ENCODE measurements at places on chromosomes 4 and X.
A peak's percentile ranks its signal among the peaks of the same experiment; 100 is the strongest.

DNA sequence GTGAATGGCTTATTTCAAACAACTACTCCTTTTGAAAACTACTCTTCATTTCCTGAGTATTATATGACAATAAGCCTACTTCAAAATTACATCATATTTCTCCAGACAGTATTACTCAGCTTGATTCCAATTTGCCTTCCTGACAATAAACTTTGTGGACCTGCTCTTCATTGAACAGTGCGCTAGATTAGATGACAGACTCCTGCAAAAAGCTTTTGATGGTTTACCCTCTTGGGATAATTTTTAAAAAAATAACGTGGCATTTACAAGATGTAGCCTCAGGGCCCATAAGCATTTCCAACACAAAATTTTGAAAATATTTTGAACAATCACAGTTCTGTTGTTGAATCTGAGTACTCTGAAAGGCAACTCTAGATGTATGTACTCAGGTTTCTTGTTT, 25.9 kb downstream of the MGAT4D start:
- no peak for DNase-seq

- DNase-seq, result no peak
Observed at GRCh38 chr4:35461931-35462659, 782.2 kb downstream of the ARAP2 start.

- no peak for DNase-seq
Observed at GRCh38 chr4:27245216-27245615, 384.6 kb downstream of the STIM2 start.

GRCh38 chr4:165016971-165017370, 14.8 kb upstream of the TRIM60 start:
- peak; percentile 25 for DNase-seq

DNA sequence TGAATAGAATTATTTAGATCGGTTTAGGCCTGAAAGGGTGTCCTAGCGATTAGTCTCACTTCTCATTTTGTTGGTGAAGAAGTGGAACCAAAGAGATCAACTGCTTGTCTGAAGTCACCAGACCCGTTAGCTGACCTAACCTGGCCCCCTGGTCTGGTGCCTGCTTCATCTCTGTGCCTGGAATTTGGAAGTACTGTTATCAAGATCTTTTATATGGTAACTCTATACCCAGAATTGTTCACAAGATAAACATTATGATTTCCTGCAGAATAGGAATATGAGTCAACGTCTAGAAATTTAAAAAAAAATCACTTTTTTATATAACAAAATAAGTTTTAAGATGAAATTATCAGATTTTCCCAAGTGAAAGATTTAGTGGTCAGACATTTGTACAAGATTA, 37.2 kb downstream of the LRP2BP start:
- DNase-seq, result no peak

GRCh38 chr4:6986072-6986780, 56.9 kb upstream of the TADA2B start:
- DNase-seq, result peak; percentile 29

- no peak for DNase-seq
Observed at GRCh38 chr4:85953651-85954018, 406.2 kb downstream of the MAPK10 start.

- DNase-seq, result no peak
Observed at GRCh38 chr4:1082215-1083182, 30.9 kb downstream of the RNF212 start.

GRCh38 chr4:154189346-154189745, 302.3 kb downstream of the DCHS2 start:
- no peak for DNase-seq

GRCh38 chr4:141246243-141246642, 25.5 kb downstream of the ZNF330 start:
- no peak for DNase-seq

DNA sequence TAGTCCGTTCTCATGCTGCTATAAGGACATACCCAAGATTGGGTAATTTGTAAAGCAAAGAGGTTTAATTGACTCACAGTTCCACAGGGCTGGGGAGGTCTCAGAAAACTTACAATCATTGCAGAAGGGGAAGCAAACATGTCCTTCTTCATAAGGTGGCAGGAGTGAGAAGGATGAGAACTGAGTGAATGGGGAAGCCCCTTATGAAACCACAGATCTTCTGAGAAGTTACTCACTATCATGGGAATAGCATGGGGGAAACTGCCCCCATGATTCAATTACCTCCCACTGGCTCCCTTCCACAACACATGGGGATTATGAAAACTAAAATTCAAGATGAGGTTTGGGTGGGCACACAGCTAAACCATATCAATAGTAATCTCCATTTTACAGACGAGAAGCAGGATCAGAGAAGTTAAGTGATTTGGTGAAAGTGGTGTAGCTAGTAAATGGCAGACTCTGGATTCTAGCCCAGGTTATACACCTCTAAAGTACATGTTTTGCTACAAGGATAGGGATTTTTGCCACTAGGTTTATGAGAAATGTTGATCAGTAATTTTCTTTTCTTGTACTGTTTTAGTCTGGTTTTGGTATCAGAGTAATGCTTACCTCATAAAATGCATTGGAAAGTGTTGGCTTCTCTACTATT, 47.3 kb upstream of the C1GALT1C1 start:
- no peak for DNase-seq

GRCh38 chr4:3212391-3213105, 36.4 kb upstream of the MSANTD1 start:
- DNase-seq, result no peak

DNA sequence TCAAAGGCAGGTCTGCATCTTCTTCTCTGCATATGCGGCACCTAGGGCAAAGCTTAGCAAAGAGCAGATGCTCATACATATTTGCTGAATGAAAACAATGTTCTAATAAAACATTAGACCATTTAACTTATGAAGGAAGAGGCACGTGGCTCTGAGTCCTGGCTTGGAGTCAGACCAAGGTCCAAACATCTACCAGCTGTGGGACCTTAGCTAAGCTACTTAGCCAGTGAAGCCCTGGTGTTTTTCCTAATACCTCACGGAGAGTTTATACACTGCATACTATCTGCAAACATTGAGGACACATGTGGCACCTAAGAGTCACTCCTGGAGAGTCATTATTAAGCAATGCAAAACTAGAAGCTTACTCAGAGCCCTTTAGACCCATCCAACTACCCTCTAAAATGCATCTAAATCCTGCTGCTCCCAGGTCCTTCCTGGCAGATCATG, 9.0 kb downstream of the PDGFC start:
- no peak for DNase-seq

GRCh38 chrX:51024106-51024696, 113.7 kb downstream of the BMP15 start:
- DNase-seq, result no peak

- DNase-seq, result no peak
Observed at GRCh38 chr4:98517218-98518021, 141.0 kb downstream of the TSPAN5 start.

GRCh38 chr4:27024805-27025204, 164.2 kb downstream of the STIM2 start:
- no peak for DNase-seq

- no peak for DNase-seq
Observed at GRCh38 chrX:69317721-69318120, 152.5 kb upstream of the PJA1 start.

GRCh38 chr4:188960411-188961093, 821.3 kb downstream of the TRIML1 start:
- no peak for DNase-seq

DNA sequence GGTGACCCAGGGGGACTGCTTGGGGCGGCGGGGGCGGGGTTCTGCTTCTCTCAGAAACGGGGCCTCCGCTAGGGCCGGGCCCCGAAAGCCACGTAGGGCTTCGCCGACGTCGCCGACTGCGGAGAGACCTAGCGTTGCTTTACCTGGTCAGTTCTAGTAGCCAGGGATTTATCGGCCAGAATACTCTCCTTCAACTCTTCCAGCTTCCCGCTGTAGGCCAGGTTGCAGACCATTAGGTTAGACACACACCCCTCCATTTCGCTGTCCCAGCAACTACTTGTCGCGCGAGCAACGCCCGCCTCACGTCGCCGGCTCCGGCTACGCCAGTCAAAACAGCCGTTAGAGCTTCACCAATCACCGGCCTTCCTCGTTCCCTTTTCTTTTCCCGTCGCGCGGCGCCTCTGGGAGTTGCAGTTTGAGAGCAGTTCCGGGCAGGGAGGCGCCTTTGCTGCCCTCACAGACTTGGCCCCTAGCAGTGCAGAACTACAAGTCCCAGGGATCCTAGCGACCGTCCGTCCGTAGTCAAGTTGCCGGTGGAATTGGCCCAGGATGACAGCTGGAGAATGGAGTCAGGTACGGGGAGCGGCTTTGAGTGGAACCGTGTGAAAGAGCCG, at the start of the genes ATG4A and PSMD10:
ATG4A (plus strand) TSS at position 515 of the 614 bp plus-strand sequence; CDS start at position 564, 49 bp downstream.
PSMD10 (minus strand) TSS at position 279 of the 614 bp plus-strand sequence; CDS start at position 257, 22 bp downstream.
- DNase-seq, result peak; percentile 82

GRCh38 chr4:12958436-12958835, 525.7 kb downstream of the RAB28 start:
- DNase-seq, result no peak

- DNase-seq, result no peak
Observed at GRCh38 chr4:122010610-122011009, 58.8 kb upstream of the TRPC3 start.

DNA sequence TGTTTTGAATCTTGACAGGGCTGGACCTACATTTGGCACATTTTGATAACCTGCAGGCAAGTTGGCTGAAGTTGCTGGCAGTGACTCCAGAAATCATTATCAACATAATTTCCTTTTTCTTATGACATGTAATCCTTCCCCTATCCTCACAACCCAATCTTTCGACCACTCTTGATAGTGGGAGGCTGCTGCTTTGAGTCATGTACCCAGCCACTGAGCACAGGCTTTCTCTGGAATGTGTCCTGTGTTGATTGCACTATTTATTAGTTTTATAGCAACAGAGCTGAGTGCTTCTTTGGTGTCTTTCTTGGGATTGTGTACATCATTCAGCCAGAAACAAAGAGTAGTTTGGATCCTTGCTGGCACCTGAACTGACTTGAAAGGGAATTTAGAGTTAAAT, 183.1 kb upstream of the LEF1 start:
- DNase-seq, result no peak

GRCh38 chr4:3321295-3321889, 28.6 kb downstream of the RGS12 start:
- DNase-seq, result no peak

DNA sequence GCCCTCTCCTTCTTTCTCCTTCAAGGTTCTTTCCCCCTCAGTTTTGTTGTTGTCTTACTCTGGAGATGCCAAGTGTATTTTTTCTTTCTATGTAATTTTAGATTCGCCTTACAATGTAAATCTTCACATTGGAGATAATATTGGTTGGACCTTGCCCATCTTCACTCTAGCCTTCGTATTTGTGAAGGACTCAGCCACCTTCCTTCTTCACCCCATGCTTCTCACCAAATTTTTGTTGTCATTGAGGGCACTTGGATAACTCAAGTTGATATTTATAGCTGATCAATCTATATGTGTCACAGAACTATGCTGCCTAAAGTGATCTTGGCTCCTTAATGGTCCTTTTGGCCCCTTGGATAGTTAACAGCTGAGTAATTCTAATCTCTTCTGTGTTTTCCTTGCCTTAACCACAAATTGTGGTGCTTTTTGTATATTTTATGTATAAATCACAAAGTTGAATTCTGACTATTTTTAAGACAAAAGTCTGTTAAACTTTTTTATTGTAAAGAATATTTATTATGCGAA, 6.5 kb downstream of the SPRY1 start:
- DNase-seq, result no peak

GRCh38 chr4:145619639-145619996, 433 bp downstream of the MMAA start:
- DNase-seq, result peak; percentile 16

GRCh38 chr4:174946246-174946645, 28.1 kb downstream of the ADAM29 start:
- no peak for DNase-seq

GRCh38 chr4:151152028-151152427, 52.6 kb downstream of the RPS3A start:
- no peak for DNase-seq

GRCh38 chr4:139913398-139913990, 240.5 kb downstream of the MAML3 start:
- no peak for DNase-seq

DNA sequence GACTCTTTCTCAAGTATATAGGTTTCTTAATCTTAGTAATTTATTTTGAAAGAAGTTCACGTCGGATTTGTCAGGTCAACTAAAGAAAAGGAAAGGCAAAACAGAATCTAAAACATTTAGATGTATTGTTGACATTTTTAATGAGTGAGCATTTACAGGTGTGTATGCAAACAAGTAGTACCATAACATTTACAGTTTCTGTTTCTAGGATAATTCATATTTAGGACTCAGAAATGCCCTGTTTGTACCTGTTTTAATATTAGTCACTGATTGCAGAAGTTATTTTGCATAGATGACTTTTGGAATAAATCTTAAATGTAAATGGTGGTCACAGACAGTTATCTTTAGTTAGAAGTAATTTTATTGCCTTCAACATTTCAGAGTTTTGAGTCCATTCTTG, 151.3 kb upstream of the NUDT6 start:
- DNase-seq, result no peak

DNA sequence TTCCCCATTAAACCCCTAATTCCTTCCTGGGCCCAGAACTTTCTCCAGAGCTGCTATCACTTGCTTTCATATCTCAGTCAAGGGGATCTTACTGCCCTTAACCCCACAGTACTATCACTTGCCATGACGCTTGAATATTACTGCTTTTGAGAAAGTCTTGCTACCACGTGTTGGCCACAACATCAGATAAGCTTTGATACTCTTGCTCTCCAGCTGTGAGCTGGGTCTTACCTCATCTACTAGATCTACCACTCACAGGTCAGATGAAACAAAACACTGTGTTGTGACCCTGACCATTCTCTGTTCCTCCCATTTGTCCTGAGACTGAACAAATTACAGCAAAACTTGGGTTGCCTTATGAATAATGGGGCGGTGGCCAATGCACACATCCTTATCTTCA, 12.1 kb upstream of the TAPT1 start:
- no peak for DNase-seq

DNA sequence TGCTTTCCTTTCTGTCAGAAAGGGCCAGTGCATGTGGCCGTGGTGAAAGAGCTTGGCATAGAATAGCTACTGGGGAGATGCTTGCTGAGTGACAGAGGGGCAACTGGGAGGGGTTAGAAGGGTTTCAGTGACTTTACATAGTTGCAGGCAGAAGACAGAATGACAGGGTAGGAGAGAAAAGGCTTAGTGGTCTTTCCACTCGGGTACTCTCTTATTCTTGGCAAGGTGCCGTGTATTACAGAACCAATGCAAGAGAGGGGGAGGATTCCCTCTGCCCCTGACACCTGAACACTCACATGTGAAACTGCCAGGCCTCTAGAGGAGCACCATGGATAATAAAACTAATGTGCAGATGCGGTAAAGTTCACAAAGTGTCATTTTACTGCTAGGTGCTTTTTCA, 228.2 kb downstream of the MGST2 start:
- DNase-seq, result no peak

GRCh38 chrX:115147220-115147619, 42.0 kb upstream of the RBMXL3 start:
- DNase-seq, result no peak
